ENCODE measurements at places on chromosomes 13 and 19. TPM values are rescaled to one million over a fixed set of nuclear protein-coding genes. Genes with fewer than 3 reads are reported as not detected.
A peak's percentile ranks its signal among the peaks of the same experiment; 100 is the strongest.

The KLK12 gene
- 0.73 TPM for total RNA-seq

The PSG1 gene
- total RNA-seq: not detected

The KIR2DL4 gene
- total RNA-seq: not detected

The IFNL1 gene
- not detected for total RNA-seq

The U2AF1L4 gene
- total RNA-seq: 14.6 TPM

The WDR62 gene
- 28.6 TPM for total RNA-seq

The NUDT15 gene
- 11.7 TPM for total RNA-seq

The NUDT19 gene
- 21.7 TPM for total RNA-seq

The CD70 gene
- total RNA-seq: not detected

The MAP4K1 gene
- 14.1 TPM for total RNA-seq

The RFPL4AL1 gene
- not detected for total RNA-seq

The HOMER3 gene
- 29.5 TPM for total RNA-seq

- DNase-seq: no peak
Measured at GRCh38 chr19:58545286-58546018, 1.6 kb downstream of the TRIM28 start.

DNA sequence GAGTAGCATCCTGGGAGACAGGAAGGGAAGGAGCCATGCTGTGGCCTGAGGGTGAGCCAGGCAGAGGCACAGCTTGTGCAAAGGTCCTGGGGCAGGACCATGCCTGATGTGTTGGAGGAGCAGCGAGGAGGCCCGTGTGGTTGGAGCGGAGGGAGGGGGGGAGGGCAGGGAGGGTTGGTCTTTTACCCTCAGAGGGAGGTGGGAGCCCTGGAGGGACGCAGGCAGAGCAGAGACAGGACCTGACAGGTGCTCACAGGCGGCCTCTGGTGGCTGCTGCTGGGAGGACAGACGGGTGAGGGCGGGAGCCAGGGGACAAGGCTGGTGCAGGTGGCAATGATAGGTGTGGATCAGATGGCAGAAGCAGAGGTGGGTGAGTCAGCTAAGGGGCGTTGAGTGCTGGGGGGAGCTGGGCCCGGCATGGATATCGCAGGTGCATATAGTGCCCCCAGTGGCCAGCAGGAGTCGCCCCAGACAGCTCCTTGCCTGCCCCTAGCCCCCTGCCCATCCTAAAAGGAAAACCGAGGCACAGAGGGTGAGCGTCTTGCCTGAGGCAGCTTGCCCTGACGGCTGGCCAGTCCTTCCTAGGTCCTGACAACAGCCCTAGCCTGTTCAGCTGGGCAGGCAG is 9.8 kb upstream of the GNA15 start:
- DNase-seq: no peak

DNA sequence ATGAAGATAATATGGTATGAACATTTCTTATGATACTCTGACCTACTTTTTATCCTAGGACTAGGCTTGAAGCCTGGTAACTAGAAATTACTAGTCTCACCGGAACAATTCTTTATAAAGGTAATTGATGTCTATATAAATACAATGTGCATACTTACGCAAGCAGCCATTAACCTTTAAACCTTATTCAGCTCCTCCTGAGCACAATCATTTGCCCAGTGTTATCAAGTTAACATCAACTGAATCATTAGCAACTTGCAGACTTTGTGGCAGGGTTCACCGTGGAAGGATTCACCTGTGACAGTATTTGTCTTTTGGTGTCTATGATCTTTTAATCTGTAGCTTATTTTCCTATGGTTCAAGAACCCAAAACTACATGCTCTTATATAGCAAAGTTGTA is 508.6 kb upstream of the KLHL1 start:
- no peak for DNase-seq

GRCh38 chr19:7328647-7329046 is 20.1 kb upstream of the ARHGEF18 start:
- no peak for DNase-seq

GRCh38 chr19:2949939-2950285 is 5.1 kb upstream of the ZNF77 start:
- no peak for DNase-seq

DNA sequence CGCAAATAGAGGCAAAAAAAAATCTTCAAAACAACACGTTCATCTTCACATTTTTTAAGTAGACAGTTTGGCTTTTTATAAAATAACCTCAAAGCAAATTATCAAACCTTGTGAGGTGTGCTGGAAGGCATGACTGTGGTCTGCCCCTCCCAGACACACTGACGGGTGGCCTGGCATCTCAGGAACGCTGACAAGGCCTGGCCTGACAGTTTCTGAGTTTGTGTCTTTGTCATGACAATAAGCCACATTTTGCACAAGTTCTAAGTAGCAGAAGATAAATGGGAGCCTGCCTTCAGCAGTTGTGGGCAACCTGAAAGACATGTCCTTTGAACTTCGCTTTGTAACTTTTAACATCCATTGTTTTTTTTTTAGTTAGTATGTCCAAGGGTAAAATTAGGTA is 38.5 kb downstream of the SOX21 start:
- no peak for DNase-seq

GRCh38 chr13:60690604-60691003 is 293.6 kb downstream of the TDRD3 start:
- no peak for DNase-seq

DNA sequence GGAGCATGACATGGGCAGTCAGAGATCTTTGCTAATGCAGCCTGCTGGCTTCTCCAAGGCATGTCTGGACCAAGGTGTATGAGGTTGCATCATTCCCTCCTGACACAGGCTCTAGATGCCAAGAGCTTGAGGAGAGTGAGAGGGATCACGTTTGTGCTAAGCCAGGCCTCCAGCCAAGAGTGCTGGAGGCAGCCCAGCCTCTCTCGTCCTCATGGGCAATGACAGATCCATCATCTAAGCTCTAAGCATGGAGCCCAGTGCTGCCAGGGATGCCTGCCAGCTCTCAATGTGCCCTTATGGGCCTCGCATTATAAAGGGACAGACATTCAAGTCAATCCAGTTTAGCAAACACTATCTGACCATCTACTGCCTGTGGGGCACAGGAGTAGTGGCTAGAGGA is 136.3 kb upstream of the VSTM2B start:
- peak; percentile 8 for DNase-seq

- no peak for DNase-seq
Measured at GRCh38 chr13:52085421-52085820, 43.5 kb downstream of the NEK5 start.

- no peak for DNase-seq
Measured at GRCh38 chr13:22837980-22838647, 342.7 kb upstream of the SGCG start.

DNA sequence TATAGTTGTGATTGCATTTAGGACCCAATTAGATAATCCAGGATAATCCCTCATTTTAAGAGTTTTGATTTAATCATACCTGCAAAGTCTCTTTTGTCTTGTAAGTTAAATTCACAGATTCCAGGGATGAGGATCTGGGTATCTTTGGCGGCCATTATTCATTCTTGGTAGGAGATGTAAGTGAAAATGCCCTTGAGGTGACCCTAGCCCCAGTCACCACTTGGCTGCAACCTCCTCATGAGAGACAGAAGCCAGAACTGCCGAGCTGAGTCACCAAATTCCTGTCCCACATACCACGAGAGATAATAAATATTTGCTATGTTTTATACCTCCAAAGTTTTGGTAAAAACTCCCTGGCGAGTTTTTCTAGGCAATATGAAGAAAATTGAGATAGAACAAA is 389.4 kb downstream of the RFC3 start:
- DNase-seq: no peak

GRCh38 chr13:44734201-44734707 is 158.1 kb upstream of the TSC22D1 start:
- DNase-seq: peak; percentile 85

- no peak for DNase-seq
Measured at GRCh38 chr13:90454002-90454636, 893.4 kb upstream of the MIR17HG start.

DNA sequence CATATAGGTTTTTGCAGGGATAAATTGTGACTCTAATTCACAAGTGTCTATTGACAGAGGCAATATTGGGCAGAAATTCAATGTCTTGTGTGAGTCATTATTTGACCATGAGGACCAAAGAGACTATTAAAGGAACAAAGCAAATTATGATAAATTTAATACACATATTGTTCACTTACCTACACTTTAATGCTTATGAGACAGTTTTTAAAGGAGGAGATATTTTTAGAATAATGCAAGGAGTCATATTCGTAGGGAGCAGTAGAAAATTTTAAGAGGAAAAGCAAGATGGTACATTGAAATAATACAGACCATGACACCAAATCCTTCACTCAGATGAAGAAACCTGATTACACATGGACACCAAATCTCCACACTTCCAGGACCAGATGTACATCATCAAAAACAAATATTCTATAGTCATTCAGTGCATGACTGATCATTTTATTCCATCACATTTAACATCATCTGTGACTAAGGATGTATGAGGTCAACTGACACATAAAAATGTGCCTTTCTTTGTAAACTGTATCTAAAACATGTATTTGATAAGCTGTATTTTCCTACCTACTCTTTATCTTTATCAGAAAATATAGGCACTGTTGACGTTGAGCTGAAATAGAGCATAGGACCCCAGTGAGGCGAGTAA is 4.2 kb upstream of the OR7A17 start:
- DNase-seq: no peak

- no peak for DNase-seq
Measured at GRCh38 chr19:7478173-7478842, 10.5 kb downstream of the PEX11G start.

DNA sequence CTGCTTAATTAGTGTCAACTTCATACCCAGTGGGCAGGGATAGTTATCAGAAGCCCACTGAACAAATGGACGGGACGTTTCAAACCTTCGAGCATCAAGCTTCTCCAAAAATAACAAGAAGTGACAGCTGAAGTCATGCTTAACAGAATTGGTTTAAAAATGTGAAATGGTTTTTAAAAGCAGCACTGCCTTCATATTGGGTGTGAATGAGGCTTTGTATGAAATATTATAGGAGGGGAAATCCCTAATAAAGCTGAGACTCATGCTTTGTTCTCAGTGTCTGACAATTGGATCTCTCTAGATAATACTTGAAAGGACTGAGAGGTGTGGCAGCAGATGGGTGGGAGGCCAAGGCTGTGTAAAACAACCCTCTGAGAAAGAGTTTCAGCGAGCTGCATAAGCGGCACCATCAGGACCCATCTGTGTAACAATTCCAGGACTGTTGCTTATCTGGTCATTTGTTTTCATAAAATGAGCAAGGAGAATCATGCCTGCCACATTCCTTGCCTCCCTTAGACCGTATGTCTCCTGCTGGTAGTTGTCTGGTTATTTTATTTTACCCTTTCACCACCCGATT is 667.7 kb downstream of the DIAPH3 start:
- DNase-seq: no peak

GRCh38 chr13:37366044-37366770 is 232.4 kb downstream of the POSTN start:
- no peak for DNase-seq

DNA sequence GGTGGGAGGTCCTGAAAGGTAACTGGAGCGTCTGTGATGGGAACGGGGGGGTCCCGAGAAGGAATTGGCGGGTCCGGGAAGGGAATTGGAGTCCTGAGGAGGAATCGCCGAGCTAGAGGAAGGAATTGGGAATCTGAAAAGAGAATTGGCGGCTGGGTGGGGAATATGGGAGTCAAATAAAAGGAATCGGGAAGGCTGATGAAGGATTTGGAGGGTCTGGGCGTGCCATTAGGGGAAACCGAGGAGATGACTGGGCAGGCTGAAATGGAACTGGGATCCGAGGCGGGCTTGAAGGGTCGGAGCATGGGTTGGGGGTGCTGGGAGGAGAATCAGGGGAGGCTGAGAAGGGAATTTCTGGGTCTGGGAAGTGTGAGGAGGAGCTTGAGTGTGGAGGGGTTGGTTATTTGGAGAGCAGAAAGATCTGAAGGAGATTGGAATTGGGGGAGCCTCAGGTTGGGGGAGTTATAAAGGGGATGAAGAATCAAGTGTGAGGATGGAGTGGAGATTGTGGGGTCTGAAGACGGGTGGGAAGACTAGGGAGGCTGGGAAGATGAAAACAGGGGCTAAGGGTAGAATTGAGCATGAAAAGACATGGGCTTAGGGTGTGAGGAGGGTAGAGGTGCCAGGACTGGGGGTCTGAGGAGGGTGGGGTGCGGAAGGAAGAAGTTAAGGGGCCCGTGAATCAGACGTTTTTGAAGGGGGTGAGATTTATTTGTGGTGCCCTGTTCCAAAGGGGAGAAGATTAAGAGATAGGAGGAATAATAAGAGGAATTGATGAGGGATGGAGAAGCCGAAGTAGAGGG is 718 bp downstream of the ACTN4 start:
- no peak for DNase-seq

GRCh38 chr19:13013649-13014048 is 18.4 kb downstream of the NFIX start:
- no peak for DNase-seq

GRCh38 chr13:37870489-37870845 is 895 bp upstream of the TRPC4 start:
- no peak for DNase-seq

GRCh38 chr13:55234311-55234710 is 1906.4 kb upstream of the PRR20A start:
- no peak for DNase-seq

Measured in prostate gland (tissue), 2 donors.